ENCODE measurements at places on chromosomes 2 and 18.

GRCh38 chr2:185187421-185187820, 551.2 kb upstream of the FSIP2 start:
- no peak for DNase-seq

DNA sequence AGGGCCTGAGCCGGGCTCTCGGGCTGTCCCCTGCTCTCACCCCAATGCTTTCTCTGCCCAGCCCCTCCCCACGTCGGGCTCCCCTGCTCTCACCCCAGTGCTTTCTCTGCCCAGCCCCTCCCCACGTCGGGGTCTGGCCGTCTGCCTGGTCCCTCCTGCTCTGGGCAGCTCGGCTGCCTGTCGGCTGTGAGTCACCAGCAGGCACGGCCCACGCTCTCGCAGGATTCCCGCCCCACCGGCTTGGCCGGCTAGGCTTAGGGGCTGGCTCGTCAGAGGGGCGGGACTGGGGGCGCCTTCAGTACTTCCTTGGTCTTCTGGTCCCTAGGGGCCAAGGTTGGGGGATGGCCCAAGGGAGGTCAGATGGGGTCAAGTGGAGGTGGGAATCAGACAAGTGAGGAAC, 3.3 kb downstream of the BOK start:
- peak; percentile 76 for DNase-seq

DNA sequence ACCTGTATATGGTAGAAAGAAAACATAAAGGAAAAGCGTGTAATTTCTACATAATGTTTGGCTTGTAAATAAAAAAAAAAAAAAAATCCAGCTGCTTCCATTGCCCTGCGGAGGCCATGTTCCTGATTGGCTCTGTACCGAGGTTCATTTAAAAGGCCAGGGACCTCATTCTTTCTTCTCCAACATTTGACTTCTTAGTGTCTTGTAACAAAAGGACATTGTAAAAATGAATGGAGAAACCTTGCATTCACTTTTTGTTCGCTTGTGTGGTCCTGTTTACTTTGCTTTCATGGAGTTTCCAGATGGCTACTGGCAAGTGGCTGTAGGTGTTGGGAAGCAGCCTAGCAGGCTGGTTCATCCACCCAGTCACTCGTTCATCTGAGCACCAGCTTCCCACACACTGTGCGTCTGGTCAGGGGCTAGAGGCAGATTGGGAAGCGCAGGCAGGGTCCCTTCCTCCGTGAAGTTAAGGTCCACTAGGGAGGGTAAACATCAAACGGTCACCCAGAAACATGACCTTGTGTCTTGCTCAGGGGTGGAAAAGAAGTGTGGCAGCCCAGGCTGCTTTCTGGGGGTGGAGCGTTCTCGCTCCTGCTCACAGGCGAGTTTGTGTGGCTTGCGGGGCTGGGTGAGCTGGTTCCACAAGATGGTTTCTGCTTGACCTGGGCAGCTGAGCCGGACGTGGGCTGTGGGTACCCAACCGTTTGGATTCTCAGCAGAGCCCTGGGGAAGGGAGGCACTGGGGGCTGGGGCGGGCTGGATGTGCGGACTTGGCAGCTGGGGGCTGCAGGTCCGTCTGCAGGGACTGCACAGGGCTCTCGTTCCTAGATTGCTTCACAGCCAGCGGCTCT, 260.7 kb downstream of the AGAP1 start:
- DNase-seq, result no peak

DNA sequence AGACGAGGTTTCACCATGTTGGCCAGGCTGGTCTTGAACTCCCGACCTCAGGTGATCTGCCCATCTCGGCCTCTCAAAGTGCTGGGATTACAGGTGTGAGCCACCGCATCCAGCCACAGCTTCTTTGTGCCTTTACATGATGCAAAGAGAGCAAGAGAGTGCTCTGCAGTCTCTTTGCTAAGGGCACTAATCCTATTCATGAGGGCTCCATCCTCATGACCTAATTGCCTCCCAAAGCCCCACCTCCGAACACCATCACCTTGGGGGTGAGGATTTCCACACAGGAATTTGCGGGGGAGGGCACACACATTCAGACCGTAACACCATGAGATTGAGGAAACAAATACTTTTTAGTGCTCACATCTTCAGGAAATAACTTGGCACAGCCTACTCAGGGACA, 91.8 kb downstream of the PDCL3 start:
- DNase-seq, result no peak

- DNase-seq, result no peak
These were observed 123.4 kb upstream of the PDE1A start for GRCh38 chr2:182550234-182550633.

DNA sequence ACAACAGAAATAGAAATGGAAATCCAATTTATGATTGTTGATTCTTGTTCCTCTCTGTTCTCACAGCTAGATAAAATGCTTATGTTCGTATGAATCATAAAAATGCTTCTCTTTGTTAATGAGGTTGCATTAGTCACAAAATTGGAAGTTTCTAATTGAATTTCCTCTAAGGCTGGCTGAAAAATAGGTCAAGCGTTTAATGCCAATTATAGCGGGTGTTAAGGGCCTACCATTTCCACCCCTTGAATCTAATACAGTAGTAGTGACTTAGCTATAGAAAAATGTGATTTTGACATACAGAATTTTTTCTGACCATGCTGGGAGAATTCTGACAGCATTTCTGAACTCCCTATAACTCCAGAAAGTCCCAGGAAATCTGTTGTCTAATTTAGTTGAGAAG, 107.1 kb downstream of the TTN start:
- no peak for DNase-seq

- DNase-seq, result no peak
These were observed 9.4 kb downstream of the CASP8 start for GRCh38 chr2:201269764-201270163.

Measured in HTR-8/SVneo (cell line).